ENCODE measurements at places on chromosomes 3 and 15.

DNA sequence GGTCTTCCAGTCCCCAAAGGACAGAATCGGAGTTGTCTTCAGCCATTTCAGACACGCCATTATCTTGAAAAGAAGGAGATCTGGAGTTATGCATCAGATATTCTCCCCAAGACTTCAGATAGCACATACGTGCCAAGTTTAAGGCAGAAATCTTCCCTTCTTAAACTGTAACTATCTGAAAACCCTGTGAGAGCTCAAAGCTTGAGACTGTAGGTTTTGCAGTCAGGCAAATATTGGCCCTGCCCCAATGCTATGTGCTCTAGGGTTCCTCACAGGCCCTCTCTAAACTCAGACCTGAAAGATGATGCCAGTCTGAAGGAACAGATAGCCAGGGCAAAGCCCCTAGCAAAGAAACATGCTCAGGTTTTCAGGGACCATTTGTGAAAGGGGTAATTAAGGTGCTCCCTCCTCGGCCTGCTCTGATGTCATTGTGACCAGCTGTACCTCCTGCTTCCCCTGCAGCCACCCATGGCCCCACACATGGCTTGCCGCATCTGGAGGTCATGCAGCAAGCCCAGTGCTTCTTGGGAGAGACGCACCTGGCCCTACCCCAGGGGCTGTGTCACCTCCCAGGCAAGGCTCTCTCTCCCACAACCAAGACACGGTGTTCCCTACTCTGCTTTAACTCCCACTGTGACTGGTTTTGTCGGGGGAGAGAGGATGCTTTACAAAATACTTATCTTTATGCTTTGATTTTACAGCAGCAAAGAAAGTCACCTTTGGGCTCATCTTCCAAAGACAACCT, 53.4 kb upstream of the POMGNT2 start:
- no peak for DNase-seq

DNA sequence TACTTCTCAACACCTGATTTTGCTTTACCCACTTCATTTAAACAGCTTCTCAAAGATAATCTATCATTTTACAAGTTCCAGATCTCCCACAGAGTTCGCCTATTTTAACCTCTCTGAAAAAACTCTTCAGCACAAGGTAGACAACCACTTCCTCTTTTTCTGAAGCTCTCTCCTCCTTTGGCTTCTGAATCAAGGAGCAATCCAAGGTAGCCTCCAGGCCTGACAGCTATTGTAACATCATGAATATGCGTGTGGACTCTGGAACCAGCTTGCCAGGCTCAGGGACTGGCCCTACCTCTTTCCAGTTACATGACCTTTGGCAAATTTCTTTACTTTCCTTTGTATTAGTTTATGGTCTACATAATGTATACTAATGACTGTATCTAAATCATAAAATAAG, 405.9 kb upstream of the ZNF385D start:
- DNase-seq = no peak

GRCh38 chr3:16051691-16052090, 122.8 kb upstream of the GALNT15 start:
- DNase-seq = no peak

- DNase-seq = no peak
These were observed 45.0 kb downstream of the MED12L start for GRCh38 chr3:151130428-151130827.

GRCh38 chr3:47104259-47104658, 59.7 kb downstream of the SETD2 start:
- no peak for DNase-seq

GRCh38 chr3:72473156-72473555, 375.1 kb downstream of the SHQ1 start:
- DNase-seq = no peak

DNA sequence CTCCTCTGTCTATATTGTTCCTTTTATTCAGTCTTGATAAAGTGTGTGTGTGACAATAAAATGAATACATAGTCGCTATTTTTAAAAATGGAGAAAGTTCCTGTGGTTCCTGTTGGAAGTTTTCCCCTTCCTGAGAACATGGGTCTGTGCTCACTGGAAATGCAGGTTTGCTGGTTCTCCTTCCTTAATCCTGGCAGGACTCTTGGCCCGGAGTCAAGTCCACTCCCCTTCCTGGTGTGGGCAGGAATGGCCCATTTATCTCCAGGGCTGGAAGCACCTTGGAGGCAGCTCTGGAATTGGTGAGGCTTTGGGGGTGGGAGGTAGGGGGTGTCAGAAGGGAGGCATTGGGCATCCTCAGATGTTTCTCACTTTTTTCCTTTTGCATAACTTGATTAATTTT, 30.1 kb downstream of the FOXL2 start:
- no peak for DNase-seq

- DNase-seq = no peak
These were observed at the start of gene HOMER2 for GRCh38 chr15:82952158-82953081. HOMER2 (minus strand) TSS chr15:82952720; CDS start chr15:82952535, 185 bp downstream.

All from head of caudate nucleus (tissue), 42 donors.